ENCODE measurements at places on chromosomes 3 and 15. TPM values are rescaled to one million over a fixed set of nuclear protein-coding genes. Genes with fewer than 3 reads are reported as not detected.

MEX3B gene
- 4.8 TPM for polyA plus RNA-seq

SUCNR1 gene
- 0.45 TPM for polyA plus RNA-seq

HAPLN3 gene
- 6.6 TPM for polyA plus RNA-seq

ANP32A gene
- 114 TPM for polyA plus RNA-seq

CCDC54 gene
- polyA plus RNA-seq, result 0.89 TPM

WNT5A gene
- polyA plus RNA-seq, result 31.6 TPM

TMEM158 gene
- 16.0 TPM for polyA plus RNA-seq

SH2D7 gene
- 0.22 TPM for polyA plus RNA-seq

MESP2 gene
- not detected for polyA plus RNA-seq

DZIP1L gene
- polyA plus RNA-seq, result 4.0 TPM

MESP1 gene
- 2.7 TPM for polyA plus RNA-seq

GOLGA6B gene
- not detected for polyA plus RNA-seq

TEX55 gene
- polyA plus RNA-seq, result not detected

FANCD2OS gene
- polyA plus RNA-seq, result not detected

SKOR1 gene
- 0.52 TPM for polyA plus RNA-seq

CCR8 gene
- polyA plus RNA-seq, result not detected

HRG gene
- 2.1 TPM for polyA plus RNA-seq

SAMMSON gene
- not detected for polyA plus RNA-seq

MAGI1 gene
- polyA plus RNA-seq, result 26.2 TPM

PLSCR4 gene
- 12.6 TPM for polyA plus RNA-seq

DPPA2 gene
- not detected for polyA plus RNA-seq

STAC gene
- 0.53 TPM for polyA plus RNA-seq

PRRT3 gene
- polyA plus RNA-seq, result 2.0 TPM

ACAA1 gene
- polyA plus RNA-seq, result 250 TPM

ACTRT3 gene
- polyA plus RNA-seq, result 6.9 TPM

SHQ1 gene
- polyA plus RNA-seq, result 14.8 TPM

COPB2 gene
- 156 TPM for polyA plus RNA-seq

GP5 gene
- 0.04 TPM for polyA plus RNA-seq

CMSS1 gene
- polyA plus RNA-seq, result 17.0 TPM

RTP3 gene
- 1.8 TPM for polyA plus RNA-seq

ECE2 gene
- not detected for polyA plus RNA-seq

IL17RB gene
- 14.1 TPM for polyA plus RNA-seq

FOXB1 gene
- 0.32 TPM for polyA plus RNA-seq

RTP4 gene
- polyA plus RNA-seq, result 2.0 TPM

IL20RB gene
- 0.59 TPM for polyA plus RNA-seq

SIAH2 gene
- 54.3 TPM for polyA plus RNA-seq

SLC12A8 gene
- polyA plus RNA-seq, result 18.9 TPM

SSUH2 gene
- polyA plus RNA-seq, result 21.6 TPM

OTOL1 gene
- not detected for polyA plus RNA-seq

LRRC15 gene
- not detected for polyA plus RNA-seq

TRAIP gene
- polyA plus RNA-seq, result 6.6 TPM

WDR93 gene
- not detected for polyA plus RNA-seq

FBXW12 gene
- polyA plus RNA-seq, result not detected

FETUB gene
- polyA plus RNA-seq, result 5.8 TPM

RETNLB gene
- polyA plus RNA-seq, result not detected

CCDC51 gene
- polyA plus RNA-seq, result 32.0 TPM

C3orf70 gene
- polyA plus RNA-seq, result 1.1 TPM

IQCF5 gene
- not detected for polyA plus RNA-seq

MUSTN1 gene
- polyA plus RNA-seq, result 0.27 TPM

STRIT1 gene
- polyA plus RNA-seq, result not detected

HYAL1 gene
- 11.8 TPM for polyA plus RNA-seq

All from hepatocyte (in vitro differentiated cells).